ENCODE measurements at places on chromosomes 13 and 19.

GRCh38 chr13:40694426-40694825 is 28.0 kb upstream of the FOXO1 start:
- DNase-seq, result no peak

- no peak for DNase-seq
Measured at GRCh38 chr19:6531956-6532243, 1.1 kb downstream of the TNFSF9 start.

GRCh38 chr19:39937787-39938186 is 3.4 kb upstream of the FCGBP start:
- no peak for DNase-seq

DNA sequence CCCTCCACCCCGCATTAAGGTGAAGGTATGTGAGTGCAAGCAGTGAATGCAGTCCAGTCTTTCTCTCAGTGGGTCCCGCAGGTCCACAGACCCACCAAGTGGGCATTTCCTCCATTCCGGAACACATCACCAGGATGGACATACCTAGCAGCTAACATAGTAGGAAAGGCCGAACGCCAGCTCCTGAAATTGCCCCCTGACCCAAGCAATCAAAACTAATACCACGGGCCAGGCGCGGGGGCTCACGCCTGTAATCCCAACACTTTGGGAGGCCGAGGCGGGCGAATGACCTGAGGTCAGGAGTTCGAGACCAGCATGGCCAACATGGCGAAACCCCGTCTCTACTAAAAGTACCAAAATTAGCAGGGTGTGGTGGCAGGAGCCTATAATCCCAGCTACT is 71.7 kb upstream of the VSTM2B start:
- no peak for DNase-seq

GRCh38 chr19:56177564-56178243 is 1.9 kb downstream of the GALP start:
- DNase-seq, result no peak

DNA sequence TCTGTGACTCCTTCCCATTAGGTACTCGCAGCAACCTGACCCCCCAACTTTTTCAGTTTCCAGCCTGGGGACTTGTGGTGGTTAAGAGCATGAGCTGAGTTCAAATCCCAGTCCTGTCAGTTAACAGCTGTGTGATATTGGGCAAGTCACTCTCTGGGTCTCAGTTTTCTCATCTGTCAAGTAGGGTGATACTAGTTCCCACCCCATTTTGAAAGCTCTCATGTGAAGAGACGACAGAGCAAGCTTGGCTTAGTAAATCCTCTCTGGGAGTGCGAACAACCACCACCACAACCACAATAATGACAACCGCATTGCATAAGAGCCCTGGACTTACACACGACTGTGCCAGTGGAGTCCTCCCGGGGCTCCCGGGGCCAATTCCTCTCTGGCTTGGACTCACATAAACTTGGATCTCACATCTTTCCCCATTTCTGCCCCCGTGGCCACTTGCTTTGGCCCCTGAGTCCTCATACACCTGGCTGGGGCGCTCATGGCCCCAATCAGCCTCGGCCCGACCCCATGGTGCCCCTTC is 454 bp downstream of the BLVRB start:
- no peak for DNase-seq

GRCh38 chr19:15885167-15885566 is 12.7 kb downstream of the CYP4F2 start:
- no peak for DNase-seq

DNA sequence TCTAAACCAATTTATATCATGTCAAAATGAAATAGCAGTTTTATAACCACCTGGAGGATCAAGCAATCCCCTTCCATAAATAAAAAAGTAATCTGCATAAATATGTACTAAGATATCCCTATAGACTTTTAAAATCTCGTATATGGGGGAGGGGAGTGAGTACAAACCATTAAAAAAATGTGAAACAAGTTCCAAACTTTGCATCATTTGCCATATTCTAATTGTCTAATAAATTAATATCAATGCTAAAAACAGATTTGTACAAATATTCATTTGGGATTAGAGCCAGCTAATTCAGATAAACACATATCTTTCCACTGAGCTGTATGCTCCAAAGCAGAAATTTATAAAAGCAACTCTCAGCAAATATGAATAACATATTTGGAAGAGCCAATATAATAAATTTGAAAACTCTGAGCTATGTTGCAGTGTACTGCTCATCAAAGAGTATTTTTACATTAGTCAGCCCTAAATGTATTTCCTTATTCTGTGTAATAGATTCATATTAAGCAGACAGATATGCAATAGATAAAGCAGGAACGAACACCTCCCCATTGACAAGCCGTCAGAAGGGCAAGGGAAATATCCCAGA is 970.2 kb downstream of the EFNB2 start:
- no peak for DNase-seq

DNA sequence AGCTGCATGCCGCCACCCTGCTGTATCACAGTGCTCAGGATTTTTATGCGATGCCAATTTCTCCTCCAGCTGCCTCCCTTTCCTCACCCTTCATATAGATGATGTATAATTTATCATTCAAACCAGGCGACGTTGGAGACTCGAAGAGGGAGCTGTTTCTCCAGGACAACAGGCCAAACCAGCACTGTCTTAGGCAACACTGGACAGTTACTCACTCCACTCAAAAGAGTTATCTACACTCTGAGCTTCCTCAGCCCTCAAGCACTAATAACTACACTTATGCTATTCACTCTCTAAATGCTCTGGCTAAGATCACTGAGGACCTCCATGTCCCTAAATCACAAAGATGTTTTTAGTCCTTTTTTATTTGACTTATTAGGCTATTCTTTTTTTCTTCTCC is 87.3 kb upstream of the RFC3 start:
- no peak for DNase-seq

- no peak for DNase-seq
Measured at GRCh38 chr19:41025871-41026270, 34.8 kb downstream of the CYP2B6 start.

DNA sequence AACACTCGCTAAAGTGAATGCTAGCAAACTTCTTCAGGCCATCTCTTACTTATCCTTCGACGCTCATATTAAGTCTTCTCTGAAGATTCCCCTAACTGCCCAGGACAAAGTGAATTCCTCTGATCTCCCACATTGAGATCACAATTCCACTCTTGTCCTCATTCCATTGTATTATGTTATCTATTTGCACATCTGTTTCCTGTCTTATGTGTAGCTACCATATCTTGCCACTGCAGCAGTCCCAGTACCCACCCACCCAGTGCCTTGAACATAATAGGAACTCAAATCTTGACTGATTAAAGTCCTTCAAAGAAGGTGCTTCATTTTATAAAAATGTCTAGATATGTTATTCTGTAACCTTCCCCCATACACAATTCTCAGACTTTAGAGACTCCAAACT is 702.3 kb downstream of the DIAPH3 start:
- DNase-seq, result no peak

DNA sequence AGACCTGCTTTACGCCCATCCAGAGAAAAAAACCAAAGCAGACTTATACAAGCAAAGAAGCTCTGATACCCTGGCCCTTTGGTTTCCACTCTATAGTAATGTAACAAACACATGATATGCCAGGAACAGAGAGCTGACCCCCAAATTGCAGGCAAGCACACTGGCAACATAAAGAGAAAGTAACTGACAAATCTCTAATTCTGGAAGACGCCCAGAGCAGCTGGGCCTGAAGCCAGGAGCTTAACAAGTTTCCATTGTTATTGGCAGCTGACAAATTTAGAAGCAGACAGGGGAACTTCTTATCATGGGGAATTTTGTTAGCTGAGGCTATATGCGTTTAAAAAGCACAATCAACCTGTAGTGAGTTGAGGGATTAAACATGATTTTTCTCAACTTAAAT is 158.0 kb downstream of the DLEU7 start:
- no peak for DNase-seq

DNA sequence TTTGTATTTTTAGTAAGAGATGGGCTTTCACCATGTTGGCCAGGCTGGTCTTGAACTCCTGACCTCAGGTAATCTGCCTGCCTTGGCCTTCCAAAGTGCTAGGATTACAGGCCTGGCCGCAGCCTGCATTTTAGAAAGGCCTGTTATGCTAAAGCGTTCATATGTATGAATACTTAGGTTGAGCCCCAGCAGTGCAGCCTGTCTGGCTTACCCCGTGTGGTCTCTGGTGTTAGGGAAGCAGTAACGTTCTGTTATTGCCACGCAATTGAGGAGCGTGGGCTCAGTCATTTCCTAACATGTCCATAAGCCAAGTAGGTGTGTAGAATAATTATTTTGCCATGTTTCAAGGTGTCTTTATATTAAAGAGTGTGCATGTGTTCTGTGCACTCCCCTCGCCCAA is 14.3 kb downstream of the HNRNPM start:
- no peak for DNase-seq

DNA sequence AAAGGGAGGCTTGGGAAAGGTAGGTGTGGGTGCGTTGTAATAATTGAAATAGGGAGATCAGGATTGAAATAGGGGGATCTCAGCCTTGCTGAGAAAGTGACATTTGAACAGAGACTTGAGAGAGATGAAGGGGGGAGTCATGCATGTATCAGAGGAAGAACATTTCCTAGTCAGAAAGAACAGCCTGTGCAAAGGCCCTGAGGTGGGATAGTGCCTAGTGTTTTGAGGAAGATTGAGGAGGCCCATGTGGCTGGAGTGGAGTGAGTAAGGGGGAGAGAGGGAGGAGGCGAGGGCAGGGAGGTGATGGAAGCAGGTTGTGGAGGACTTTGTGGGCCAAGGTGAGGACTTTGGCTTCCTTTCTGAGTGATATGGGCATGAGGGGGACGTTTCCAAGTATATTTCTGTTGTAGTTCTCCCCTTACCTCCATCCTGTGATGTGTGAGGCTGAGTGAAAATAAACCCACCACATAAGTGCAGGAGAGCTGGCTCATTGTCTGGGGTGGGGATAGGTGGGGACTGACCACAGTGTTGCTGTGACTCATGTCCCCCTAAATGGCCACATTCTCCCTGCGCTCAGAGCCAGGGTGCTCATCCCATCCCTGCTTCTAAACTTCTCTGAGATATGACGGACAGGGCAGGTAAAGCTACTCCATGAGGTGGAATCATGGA is 17.8 kb downstream of the ACTL9 start:
- DNase-seq, result no peak

GRCh38 chr19:3039641-3040077 is 10.6 kb upstream of the TLE2 start:
- no peak for DNase-seq

DNA sequence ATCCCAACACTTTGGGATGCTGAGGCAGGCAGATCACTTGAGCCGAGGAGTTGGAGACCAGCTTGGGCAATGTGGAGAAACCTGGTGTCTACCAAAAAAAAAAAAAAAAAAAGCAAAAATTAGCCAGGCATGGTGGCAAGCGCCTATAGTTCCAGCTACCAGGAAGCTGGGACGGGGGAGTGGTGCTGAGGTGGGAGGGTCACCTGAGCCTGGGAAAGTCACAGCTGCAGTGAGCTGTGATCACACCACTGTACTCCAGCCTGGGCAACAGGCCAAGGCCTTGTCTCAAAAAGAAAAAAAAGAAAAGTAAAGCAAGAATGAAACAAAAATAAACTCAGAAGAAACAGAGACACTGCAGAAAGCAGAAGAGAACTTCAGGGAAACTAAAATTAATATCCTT is 31.6 kb downstream of the MTRF1 start:
- DNase-seq, result no peak

GRCh38 chr19:47652285-47652684 is 43.4 kb downstream of the BICRA start:
- DNase-seq, result no peak

GRCh38 chr19:48637948-48638830 is 1.0 kb upstream of the DBP start:
- DNase-seq, result peak; percentile 72
